Stimulated activated CD8-positive, alpha-beta memory T cell treated with anti-CD3 and anti-CD28 coated beads, Interleukin-2, amount 100 ng/mL, for 1 hour (primary cell): ENCODE measurements at places on chromosomes 6 and 20.

DNA sequence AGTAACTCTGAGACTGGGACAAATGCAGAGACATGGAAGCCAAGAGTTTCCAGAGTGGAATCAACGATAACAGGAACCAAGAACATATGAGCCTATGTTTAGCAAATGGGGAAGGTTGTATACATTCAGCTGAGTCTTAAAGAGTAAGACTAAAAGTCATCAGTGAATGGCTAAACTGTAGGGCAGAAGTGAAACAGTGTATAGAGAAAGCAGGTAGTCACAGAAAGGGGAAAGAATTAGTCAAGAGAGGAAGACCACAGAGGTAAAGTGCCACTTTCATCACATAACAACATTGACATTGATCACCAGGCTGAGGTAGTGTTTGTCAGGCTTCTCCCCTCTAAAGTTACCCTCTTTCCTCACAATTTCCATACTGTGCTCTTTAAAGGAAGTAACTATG, 306.5 kb upstream of the SPTLC3 start:
- DNase-seq, result no peak

DNA sequence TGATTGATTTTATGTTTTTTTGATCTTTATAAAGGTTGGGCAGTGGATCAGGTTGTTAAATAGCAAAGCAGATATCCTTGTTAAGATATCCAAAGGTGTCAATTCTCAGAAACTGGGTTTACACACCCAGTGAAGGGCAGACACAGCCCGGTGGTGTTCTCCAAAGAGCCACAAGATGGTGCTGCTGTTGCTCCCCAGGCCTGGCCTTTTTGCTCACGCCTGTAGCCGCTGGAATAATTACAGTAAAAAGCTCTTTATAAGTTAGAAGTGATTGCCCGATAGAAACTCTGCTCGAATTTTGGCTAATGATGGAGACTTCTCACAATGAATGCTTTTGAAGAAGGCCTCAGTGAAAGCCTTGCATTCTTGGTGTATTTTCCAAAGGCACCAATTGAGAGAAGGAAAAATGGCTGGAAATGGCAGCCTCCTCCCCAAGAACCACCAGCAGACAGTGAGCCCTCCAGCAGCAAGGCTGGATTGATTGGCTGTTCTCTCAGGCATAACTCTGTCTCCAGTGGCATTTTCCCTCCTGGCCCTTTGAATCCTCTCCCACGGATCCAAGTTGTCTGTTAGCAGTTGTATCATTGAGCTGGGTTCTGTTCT, 120.5 kb upstream of the CHD6 start:
- no peak for DNase-seq

GRCh38 chr20:18443886-18444285, 22.9 kb downstream of the DZANK1 start:
- DNase-seq, result no peak

- DNase-seq, result no peak
Observed at GRCh38 chr6:36853325-36853724, 14.1 kb upstream of the CPNE5 start.

DNA sequence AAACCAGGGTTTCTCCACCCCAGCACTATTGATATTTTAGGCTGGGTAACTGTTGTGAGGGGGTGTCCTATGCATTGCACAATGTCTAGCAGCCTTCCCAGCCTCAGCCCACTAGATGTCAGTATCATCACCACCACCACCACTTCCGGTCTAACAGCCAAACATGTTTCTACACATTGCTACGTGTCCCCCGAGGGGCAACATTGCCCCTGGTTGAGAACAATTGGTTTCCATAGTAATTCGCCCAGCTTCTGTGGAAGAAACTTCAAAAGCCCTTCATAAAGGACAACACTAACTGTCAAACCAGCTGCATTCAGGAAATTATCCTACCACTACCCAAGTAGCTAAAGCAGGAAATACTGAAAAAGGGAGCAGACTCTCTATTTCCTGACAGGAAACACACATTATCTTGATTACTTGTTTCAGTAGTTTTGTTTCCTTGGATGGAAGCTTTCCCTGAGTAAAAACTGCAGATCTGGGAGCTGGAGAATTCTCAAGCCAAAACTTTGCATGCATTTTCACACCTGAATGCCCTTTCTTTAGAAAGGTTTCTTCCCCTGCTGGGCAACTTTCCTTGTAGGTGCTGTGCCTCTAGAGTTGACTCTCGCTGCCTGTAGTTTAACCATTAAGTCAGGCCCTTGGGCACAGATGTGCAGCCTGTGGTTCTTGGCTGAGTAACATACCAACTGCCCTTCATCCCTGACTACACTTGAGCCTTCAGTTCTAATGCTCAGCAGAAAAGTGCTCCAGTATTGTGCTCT, 23.6 kb downstream of the PKHD1 start:
- peak; percentile 36 for DNase-seq
